ENCODE measurements at places on chromosomes 6 and 20.

DNA sequence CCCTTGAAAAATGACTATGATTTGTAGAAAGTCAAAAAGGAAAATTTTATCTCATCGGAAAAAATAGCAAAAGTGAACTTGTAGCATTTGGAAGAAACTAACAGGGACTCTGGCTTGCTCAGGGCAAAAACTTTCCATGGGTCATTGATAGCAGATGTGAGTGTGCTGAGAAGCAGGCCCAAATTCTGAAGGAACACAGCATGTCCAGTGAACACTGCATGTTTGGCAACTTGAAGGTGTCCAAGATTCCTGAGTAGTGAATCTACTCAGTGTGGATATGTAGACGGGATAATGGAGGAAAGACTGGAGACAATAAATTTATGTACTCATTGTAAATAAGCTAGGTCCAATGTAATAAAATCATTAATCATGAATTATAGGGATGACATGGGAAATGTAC is 8.2 kb downstream of the SLC17A2 start:
- no peak for DNase-seq

- no peak for DNase-seq
These were observed 38.4 kb upstream of the HLA-G start for GRCh38 chr6:29789176-29789575.

DNA sequence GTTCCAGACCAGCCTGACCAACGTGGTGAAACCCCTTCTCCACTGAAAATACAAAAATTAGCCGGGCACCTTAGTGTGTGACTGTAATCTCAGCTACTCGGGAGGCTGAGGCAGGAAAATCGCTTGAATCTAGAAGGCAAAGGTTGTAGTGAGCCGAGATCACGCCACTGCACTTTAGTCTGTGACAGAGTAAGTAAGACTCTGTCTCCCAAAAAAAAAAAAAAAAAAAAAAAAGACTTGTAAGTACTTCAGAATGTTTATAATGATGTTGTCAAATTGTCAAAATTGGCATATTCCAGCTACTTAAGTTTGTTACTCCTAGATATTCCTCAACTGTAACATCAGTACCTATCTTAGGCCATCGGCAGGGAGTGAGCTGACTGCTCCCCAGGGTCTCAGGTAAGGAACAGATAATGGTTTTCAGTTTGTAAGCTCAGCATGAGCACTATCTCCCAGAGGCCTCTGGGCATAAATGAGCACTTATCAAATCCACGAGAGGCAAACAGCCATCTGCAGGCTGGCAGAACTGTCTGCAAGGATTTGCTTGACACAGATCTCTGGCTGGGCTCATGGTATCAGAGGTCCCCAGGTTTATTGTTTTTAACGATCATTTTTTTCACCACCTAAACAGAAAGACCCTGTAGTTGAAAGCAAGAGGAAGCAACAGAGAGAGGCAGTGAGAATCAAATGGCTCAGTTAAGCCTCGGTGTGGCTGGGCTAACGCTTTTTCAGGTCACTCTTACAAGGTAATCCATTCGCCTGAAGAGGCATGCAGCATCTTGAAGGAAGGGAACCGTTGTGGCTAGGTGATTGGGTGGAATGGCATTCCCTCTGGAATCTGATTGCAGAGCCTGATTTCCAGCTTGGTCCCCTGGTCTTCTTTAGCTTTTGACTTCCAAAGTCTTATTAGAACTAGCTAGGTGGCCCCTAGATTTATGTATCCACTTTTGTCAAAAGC is 115.9 kb downstream of the LY86 start:
- DNase-seq, result no peak

- no peak for DNase-seq
These were observed 50.8 kb downstream of the METTL24 start for GRCh38 chr6:110307368-110307767.

DNA sequence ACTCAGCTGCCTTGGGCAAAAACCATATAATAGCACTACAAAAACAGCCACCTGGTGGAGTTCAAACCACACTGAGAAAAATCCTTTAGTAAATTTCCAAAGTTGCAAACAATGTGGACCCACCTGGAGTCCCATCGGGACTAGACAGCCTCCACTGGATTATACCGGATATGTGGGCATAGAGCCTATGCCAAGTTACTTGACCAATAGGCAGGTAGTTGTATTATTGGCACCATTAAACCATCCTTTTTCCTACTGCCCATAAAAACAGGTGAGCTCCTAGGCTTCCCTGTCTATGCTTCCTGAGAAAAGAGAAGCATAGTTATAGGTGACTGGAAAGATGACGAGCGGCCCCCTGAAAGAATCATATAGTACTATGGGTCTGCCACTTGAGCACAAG is 51.7 kb upstream of the ADGRF4 start:
- no peak for DNase-seq

- DNase-seq, result no peak
These were observed 555.2 kb upstream of the BTBD3 start for GRCh38 chr20:11362450-11362849.

DNA sequence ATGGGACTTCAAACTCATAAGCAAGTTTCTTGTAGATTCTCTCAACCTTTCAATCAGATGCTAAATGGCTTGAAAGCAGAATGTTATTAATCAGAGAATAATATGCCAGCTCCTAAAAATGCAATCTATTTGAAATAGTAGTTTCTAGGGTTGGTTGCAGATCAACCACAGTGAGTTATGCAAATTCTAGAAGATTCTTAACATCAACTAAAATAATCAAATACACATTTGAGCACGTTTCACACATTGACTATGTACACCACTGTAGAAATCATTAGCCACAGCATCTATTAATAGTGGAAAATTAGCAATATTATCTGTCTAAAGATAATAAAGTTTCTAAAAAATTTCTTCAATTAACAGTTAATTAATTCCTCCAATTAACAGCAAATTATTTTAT is 141.9 kb upstream of the GJE1 start:
- no peak for DNase-seq

- no peak for DNase-seq
These were observed 309.5 kb downstream of the TAF4 start for GRCh38 chr20:61755971-61756845.

DNA sequence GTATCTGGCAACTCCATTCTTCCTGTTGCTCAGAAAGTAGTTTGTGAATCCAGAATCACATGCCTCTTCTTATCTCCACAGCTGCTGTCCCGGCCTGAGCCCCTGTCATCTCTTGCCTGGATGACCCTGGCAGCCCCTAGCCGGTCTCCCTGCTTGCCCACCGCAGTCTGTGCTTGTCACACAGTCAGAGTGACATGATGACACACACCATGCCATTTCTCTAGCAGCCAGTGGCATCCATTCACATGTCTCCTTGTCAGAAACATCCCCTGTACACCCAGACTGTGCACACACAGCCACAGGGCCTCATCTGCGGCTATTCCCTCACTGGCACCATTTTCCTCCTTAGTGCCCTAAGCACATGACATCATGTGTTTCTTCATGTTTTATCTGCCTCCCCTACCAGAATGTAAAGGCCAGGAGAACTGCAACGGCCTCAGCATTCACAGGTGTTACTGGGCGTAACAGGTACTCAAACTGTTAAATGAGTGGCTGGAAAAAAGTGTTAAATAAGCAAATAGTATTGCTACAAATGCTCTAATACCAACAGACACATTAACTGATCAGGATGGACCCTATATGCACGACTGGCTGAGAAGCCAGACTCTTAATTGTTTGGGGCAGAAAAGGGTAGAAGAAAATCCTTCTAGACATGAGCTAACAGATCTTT is 9.6 kb downstream of the ABHD12 start:
- no peak for DNase-seq

DNA sequence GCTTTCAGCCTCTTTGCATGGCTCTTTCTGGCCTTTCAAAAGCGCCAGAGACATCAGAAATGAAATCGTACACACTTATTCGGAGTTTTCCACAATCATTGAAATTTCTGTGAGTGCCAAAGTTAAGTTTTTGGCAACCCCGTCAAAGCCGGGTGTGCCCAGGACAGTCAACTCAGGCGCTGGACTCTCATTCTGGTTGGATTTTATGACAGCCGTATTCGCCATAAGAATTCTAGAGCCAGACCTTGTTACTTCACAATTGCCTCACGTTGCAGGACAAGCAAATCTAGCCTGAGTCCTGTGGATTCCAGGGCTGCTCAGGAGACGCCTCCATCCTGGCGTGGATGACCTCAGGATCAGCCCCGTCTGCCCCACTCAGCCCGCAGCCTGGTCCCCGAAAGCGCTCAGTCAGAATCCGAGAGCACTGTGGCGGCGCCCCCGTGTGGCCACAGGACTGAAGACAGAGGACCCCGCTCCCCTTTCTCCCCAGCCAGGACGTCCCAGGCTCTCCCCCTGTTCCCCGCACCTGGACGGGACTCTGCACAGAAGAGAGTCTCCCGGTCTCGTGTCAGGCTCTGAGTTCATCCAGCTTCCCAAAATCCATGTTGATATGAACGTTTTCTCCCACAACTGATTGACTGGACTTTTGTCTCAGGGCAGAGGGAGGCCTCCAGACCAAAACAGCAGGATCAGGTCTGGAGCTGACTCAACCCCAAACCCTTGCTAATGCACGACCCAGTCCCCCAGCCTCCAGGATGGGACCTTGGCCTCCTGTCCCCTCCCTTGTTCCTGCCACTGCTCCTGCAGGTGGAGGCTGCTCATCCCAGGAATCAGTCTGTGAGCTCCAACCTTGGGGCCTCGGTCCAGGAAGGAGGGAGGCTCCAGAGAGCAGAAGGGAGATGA is 38.2 kb downstream of the MICA start:
- peak; percentile 82 for DNase-seq

GRCh38 chr6:136201732-136202131 is 48.4 kb downstream of the MTFR2 start:
- DNase-seq, result no peak

GRCh38 chr6:138570725-138571029 is 71.4 kb upstream of the NHSL1 start:
- no peak for DNase-seq

DNA sequence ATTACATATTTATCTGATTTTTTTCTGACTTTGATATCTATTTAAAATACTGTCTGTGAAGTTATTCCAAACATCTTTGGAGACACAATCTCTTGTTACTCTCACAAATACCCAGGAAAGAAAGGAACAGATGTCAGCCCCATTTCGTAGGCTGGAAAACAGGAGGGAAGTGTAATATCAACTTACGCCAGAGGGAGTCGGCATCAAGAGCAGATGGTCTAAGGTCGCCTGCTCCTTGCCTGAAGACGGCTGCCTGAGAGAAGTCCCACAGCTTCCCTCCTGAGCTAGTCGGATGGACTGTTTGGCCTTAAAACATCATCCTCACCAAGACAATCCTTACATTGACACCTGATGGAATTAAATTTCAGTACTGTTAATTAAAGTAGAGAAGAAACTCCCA is 13.4 kb downstream of the CST7 start:
- no peak for DNase-seq

DNA sequence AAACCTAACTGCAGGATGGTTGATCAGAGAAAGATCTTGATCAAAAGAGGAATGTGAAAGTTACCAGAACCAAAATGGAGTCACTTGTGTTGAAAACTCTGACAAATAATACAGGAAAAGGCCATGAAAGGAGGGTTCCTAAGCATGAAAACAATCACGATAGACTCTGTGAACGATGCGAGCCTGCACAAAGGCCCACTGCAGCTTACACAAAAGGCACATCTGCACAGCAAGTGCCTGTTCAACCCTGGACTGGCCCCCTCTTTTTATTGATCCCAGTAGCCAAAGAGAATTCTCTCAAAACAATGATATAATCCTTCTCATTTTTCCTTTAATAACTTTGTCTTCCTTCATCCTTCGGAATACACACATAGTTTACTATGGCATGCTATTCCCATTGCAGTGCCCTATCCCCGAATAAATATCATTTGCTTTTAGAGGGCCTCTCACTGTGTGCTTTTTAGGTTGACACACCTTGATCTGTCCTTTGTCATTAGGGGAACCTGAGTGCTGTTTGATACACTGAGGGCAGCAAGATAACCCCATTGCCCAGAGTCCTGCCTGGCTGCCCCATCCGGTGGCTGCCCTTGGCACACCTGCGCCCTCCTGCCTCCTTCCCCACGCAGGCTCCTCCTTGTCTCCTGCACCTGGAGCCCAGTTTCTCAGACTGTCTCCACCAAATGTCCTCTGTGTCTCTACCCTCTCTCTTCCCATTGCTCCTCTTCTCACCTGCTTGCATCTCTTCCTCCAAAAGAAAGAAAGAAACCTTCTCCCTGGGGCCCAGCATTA is 98.3 kb upstream of the FRMD1 start:
- no peak for DNase-seq

DNA sequence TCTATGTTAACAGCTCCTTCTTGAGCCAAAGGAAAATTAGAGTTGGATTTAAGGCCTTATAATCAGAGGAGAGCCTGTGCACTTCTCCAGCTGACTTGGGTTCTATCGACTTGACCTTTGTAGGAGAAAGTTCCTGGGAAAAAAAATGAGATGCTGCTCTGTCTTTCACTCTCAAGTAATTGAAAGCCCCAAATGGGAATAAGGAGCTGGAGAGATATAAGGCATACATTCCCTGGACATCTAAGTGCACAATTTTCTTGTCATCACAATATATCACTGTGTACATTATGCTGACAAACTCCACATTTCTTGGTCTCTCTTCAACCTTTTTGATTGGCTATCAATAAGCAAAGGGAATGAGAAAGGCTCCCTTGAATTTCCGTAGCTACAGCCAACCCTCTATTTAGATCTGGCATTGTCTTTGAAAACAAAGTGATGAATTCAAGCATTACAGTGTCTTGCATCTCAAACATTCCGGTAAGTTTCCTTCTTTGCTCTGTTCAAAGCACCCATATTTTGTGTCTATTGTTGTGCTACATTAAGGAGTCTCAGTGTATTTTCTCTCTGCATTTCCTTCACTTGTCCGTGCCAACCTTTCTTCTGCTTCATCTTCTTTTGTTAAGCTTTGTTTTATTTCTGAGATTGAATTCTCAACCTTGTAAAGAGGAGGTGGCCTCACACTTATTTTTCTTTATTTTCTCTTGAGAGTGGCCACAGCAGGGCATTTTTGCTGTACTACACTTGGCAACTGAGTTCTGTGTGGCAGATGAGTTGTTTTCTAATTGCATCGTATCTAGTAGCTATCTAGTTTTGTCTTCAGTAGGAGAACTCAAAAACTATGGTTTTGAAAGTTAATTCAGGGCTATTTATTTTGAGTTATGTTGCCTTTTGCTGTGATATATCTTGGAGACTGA is 450.3 kb upstream of the MAN1A1 start:
- no peak for DNase-seq

DNA sequence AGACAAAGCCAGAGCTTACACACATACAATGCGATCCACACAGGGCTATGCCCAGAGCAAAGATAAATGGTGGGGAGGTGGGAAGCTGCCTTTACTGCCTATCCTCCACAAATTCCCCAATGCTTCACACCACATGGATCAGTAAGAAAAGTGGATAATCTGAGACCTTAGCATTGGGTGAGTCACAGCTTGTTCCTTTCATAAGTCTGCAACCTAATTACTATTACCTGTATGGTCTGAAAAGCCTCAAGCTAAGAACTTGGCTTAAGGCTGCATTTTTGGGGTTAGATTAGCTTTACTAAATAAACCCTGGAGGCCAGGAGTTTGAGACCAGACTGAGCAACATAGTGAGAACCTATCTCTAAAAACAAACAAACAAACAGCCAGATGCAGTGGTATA is 66.0 kb upstream of the BTBD3 start:
- DNase-seq, result no peak

All from T-helper 9 cell (primary cell).